ENCODE measurements at places on chromosomes 11 and 22.

- DNase-seq: no peak
Observed at GRCh38 chr11:92340839-92341238, 116.2 kb downstream of the FAT3 start.

DNA sequence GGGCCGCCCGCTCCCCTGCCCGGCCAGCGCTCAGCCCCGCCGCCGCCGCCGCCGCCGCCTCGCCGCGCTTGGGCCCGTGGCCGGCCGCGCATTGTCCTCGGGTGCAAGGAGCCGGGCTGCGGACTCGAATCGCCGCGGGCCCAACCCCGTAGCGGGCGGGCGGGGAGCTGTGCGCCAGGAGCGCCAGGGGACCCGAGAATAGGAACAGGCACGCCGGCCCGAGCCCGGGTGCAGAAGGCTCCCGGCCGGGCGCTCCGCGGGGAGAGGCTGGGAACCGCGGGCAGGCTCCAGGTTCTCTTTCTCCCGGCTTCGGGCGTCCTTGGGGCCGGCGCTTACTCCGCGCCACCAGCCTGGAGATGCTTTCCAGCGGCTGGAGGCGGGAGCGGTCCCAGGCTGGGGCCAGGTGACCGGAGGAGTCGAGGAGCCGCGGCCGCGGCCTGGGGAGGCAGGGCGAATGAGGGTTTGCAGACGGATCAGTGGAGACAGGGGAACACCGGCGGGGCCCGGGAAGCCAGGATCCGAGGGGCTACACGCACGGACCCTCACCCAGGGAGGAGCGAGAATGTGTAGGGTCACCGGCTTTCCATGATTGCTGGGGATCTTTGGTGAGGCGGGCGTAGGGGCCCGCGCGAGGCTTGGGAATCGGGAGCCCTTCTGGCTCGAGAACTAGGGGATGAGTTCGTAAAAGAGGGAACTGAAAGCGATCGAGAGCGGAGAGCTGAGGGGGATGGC lies 726 bp downstream of the PKNOX2 start:
- DNase-seq: no peak

- no peak for DNase-seq
Observed at GRCh38 chr22:23180301-23180892, at the start of gene BCR. TSS of gene BCR (plus strand) at chr22:23180509. CDS start at chr22:23180961, 452 bp downstream.

DNA sequence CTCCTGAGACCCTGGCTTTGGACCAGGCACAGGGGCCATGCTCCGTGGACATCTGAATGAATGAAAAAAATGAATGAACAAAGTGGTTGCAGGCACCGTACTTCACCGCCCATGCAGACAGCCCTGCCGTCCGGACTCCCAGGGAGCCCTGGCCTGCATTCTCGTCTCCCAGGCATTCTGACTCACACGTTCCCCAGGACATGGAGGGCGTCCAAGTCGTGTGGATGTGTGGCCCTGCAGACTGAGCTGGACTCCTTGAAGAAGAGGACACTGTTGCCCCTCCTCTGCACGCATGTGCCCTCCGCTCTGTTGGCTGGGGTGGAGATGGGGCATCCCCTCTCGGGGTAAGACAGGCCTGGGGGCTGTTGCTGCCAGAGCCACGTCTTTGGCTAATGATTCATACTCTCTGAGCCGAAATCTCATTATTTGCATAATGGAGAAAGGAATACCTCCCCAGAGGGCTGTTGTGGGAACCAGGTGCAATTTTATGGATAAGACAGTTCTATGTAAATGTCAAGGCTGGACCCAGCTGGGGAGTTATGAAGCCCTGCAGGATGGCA lies 49.7 kb downstream of the RTL6 start:
- no peak for DNase-seq

GRCh38 chr11:95042906-95043305 lies 6.3 kb upstream of the KDM4F start:
- no peak for DNase-seq

- DNase-seq: no peak
Observed at GRCh38 chr11:89487016-89487415, 4.2 kb downstream of the NOX4 start.

- DNase-seq: no peak
Observed at GRCh38 chr11:131240421-131240820, 130.0 kb upstream of the NTM start.

DNA sequence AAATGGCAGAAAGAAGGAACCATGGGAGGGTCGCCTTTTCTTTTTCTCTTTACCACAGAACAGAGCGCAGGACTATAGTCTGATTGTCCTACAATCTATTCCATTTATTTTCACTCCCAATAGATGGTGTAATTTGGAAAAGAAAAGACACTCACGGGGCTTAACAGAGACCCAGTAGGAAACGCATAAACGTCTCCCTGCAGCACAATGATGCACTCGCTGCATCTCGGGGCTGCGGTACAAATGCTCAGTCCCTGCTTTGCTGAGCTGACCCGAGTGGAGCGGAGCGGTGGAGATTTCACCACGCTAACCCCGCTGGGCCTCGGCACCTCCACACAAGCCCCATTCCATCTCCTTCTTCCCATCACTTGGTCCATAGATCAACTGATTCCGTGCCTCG lies 1.5 kb downstream of the FEZ1 start:
- DNase-seq: no peak

GRCh38 chr11:2976294-2977063 lies 15.7 kb downstream of the NAP1L4 start:
- no peak for DNase-seq

DNA sequence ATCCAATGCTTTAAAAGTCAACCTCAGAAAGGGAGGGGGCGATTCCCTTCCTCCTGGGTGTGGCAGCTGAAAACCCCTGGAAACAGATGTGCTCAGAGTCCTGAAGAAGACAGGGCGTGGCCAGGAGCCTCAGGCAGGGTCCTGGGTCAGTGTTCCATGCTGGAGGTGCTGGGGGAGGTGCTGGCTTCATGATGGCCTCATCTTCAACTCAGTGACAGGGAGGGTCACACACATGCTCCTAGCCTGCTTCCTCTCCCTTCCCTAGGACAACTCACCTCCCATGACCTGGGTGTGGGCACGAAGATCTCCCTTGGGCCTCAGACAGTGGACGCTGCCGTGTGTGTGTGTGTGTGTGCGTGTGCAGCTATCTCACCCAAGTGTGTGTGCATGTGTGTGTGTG lies 245.6 kb upstream of the B3GAT1 start:
- no peak for DNase-seq
